ENCODE measurements at places on chromosomes 13 and 19.

- DNase-seq: peak; percentile 36
Measured at GRCh38 chr19:8569066-8569771, 8.0 kb downstream of the MYO1F start.

DNA sequence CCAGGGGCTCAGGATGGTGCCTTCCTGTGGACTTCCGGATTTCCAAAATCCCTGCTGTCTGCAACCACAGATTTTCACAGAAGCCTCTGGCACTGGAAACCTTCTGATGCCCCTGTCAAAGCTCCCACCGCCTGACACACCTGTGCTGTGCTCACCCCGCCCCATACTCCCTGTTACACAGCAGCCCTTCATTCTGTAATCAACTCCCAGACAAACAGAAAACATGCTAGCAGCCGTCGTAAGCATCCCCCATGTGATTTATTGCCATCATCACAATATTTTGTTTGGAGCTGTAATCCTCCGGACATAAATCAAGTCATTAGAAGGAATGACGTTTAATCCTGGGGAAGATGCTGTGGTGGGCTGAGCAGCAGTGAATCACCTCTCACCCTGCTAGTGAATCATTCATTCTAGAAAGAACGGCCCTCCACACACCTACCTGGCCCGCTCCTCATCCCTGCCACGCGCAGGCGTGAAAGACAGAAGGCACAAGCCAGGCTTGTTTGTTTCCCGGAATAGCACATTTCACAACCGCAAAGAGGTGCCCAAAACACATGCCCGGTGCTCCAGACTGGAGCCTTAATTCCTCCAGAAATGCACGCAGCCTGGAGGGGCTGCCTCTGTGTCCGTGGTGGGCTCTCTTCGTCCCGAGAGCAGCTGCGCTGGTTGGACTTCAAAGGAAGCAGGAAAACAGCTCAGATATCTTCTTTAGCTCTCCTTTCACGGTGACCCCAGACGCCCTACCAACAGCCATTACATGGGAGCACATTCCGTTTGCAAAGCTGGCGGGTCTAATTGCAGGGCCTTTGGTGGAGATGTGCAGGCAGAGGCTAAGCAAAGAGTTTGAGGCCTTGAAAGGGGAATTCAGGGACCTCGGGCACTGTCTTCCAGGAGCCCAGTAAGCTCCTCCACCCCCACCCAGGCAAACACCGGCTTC, 41.3 kb upstream of the KCTD15 start:
- no peak for DNase-seq

GRCh38 chr13:103224804-103225203, 158.6 kb upstream of the SLC10A2 start:
- no peak for DNase-seq

- no peak for DNase-seq
Measured at GRCh38 chr13:46289260-46289955, 77.7 kb downstream of the LRRC63 start.

DNA sequence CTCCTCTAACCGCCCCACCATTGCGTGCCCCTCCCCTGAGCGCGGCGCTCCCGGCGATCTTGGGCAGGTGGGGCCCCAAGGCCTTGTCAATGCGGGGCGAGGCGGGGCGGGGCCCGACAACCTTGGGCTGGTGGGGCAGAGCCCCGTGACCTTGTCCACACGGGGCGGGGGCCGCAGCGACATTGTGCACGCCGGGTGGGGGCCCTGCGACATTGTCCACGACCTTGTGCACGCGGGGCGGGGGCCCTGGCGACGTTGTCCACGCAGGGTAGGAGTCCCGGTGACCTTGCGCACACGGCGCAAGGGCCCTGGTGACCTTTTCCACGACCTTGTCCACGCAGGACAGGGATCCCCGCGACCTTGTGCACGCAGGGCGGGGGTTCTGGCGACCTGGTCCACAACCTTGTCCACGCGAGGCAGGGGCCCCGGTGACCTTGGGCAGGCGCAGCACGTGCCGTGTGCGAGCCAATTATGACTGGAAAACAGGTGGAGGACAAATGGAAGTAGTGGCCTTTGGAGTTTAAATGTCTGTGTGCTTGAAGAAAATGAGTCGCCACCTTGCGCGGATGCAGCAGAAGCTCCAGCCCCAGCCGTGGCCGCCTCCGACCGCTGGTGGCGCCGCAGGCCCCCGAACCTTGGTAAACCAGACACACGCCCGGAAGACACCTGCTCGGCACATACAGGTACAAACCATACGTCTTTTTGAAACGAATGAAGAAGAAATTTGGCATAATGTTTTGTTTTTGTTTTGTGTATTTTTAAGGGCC, 62.6 kb downstream of the LATS2 start:
- no peak for DNase-seq

DNA sequence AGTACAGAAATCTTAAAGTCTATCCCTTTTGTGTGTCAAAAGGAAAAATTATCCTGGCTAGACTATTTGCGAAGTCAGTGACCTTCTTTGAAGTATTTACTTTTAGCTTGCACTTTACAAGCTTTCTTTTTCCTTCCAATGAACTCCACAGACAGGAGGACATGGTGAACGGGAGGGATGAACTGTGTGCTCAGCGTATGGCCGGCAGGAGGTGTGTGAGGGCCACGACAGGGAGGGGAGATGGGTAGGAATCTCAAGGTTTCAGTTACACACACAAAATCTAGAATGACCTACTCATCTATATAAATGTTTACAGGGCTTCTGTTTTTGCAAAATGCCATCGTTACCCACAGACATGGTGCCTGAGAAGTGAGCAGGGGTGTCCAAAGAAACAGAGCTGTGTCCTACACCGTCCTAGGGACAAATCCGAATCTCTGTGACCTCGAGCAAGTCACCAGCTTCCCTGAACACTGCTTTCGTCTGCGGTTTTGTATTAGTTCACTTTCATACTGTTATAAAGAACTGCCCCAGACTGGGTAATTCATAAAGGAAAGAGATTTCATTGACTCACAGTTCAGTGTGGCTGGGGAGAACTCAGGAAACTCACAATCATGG, 537.2 kb downstream of the LIG4 start:
- DNase-seq: no peak

- peak; percentile 36 for DNase-seq
Measured at GRCh38 chr19:1811942-1812425, at the start of gene ATP8B3. Gene ATP8B3 (minus strand): TSS chr19:1812276. CDS start chr19:1811736, 540 bp downstream.

Measured in stimulated activated CD8-positive, alpha-beta memory T cell treated with anti-CD3 and anti-CD28 coated beads, Interleukin-4, amount 100 ng/mL, for 1 hour (primary cell).